ENCODE measurements at places on chromosomes 2 and 18. TPM values are rescaled to one million over a fixed set of nuclear protein-coding genes. Genes with fewer than 3 reads are reported as not detected.

DNA sequence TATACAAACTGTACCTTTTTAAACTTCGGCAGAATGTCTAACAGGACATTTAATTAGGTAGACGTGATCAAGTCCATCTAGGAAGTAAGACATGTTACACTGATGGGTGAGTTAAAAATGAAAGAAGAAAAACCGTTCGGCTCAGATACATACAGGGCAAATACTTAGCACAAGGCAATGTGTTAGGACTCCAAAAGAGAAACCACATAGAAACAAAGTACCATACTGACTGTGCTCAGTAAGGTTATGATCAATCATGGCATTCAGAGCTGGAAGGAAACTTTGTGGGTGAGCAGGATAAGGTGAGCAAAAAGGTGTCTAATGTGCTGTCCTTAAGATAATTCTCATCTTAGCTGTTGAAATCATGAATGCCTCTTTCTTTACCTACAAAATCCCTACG lies 211.9 kb downstream of the STK39 start:
- DNase-seq = no peak

EMILIN1 gene
- total RNA-seq = 31.2 TPM

DNA sequence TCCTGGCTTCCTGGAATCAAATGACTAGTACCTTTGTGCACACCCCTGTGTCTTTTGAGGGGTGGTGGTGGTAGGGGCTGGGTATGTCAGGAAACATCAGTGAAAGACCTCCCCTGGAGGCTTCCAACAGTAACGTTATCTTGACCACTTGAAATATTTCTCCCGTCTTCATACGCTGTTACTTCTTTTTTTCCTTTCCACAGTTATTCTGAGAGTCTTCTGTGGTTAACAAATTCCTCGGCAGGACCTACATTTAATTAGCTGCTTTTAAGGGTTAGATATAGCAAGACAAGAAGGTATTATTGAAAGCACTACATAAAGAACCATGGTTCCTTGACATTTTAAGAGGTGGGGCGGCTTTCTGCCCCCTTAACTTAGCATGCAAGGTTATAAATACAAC lies 34.6 kb downstream of the UGP2 start:
- no peak for DNase-seq

SRD5A2 gene
- not detected for total RNA-seq

RAD51AP2 gene
- not detected for total RNA-seq

- DNase-seq = no peak
These were observed 11.2 kb downstream of the PMAIP1 start for GRCh38 chr18:59910967-59911366.

DNA sequence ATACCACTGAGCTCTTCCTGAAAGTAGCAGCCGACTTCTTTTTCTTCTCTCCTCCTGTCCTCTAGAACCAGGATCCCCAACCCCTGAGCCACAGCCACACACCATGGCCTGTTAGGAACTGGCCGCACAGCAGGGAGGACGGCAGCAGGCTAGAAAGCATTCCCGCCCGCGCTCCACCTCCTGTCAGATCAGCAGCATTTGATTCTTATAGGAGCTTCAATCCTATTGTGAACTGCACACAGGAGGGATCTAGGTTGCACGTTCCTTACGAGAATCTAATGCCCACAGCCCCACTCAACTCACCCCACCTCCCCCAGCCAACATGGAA lies 179.1 kb upstream of the SH3BP4 start:
- no peak for DNase-seq

SH3RF3 gene
- total RNA-seq = 0.54 TPM

DNA sequence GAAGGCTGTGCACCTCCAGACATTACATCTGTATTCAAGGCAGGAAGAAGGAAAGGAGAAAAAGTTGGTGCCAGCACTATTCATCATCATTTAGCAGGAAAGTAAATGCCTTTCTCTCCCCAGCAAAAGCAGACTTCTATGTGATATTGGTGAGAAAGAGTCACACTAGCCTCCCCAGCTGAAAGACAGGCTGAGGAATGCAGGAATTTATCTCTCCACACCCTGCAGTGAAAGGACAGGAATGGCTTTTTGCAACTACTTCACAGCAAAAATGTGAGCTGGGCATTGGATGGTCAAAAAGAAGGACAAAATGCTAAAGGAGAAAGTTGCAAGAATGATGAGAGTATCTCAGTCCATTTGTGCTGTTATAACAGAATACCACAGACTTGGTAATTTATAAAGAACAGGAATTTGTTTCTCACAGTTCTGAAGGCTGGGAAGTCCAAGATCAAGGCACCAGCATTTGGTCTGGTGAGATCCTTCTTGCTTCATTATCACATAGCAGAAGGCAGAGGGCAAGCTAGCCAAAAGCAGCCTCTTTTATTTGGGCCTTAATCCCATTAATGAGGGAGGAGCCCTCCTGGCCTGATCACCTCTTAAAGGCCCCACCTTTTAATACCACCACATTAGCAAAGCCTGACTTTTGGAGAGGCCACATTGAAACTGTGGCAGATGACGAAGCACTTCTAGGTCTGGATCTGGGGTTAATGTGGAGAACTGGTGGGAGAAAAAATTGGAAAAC lies 388.1 kb upstream of the SLC14A2 start:
- DNase-seq = no peak

AKAIN1 gene
- total RNA-seq = not detected

DNA sequence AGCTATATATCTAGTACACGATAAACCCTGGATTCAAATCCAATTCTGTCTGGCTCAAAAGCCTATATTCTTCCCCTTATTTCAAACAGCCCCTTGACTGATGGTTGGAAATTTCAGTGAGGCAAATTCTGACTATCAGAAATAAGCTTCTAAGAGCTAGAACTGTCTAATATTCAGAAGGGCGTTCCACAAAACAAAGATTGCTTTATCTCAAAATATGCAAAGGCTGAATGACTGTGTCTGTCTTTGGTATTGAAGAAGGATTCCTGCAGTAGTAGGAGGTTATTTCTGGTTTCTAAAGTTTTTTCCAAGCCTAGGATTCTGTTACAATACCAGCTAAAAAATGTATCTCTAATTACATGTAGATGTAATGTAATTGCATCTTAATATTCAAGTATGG lies 31.1 kb downstream of the DRC1 start:
- DNase-seq = no peak

GRCh38 chr2:205759257-205759656 lies 77.0 kb downstream of the NRP2 start:
- DNase-seq = no peak

DNA sequence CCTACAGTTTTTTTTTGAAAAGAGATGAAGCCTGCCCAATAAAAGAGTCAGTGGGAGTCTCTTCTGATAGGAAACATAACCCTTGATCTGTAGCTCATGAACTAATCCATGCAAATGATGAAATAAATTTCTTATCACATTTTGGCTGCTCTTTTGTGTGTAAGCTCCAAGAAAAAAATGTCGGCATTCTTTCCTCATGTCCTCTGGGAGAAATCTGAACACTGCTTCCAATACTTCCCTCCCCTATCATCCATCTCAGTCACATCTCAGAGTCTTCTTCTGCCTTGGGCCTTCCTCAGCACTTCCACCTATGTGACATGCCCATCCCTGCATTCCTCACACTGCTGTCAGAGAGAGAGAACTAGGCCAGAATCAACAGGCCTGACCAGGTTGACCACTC lies 395.7 kb upstream of the ST6GAL2 start:
- no peak for DNase-seq

GRCh38 chr2:20488782-20489181 lies 41.9 kb downstream of the RHOB start:
- no peak for DNase-seq

SLC14A1 gene
- 3.8 TPM for total RNA-seq

DNA sequence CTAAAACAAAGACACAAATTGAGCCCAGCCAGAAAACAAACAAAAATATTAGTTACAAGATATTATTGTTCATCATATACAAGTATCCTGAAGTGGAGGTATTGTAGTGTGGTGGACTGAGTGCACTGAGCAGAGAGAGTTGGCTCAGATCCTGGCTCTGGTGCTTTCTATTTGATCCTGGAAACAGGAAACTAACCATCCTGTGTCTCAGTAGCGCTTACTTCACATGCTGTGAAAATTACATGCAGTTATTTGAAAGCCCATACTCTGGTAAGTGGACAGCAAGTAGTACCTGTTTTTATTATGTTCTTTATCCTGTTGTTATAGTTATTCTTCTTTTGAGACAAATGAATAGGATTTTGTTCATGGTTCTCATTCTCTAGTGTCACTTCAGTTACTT lies 84.3 kb upstream of the CRIM1 start:
- no peak for DNase-seq

RFX8 gene
- 0.81 TPM for total RNA-seq

GRCh38 chr2:108889907-108890306 lies 99.1 kb downstream of the EDAR start:
- DNase-seq = no peak

RNF152 gene
- total RNA-seq = 0.27 TPM

RTP5 gene
- total RNA-seq = 1.1 TPM

DNA sequence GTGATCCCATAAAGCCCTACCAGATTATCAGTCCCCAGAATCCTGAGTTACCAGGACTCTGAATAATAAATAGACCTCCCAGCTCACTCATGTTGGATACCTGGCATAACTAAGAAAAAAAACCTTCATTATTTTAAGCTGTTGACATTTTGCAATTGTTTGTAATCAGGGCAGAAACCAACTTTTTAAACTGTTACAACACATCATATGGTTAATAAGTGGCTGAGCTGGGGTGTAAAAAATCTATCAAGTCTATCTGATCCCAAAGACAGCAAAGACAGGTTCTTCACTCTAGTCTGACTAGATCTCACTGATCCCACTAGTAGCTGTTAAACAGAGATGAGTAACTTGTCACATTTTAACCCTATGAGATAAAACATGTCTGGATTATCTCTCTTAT lies 370.3 kb downstream of the RIT2 start:
- DNase-seq = no peak

GRCh38 chr18:59990121-59990823 lies 90.5 kb downstream of the PMAIP1 start:
- DNase-seq = peak; percentile 84

GRCh38 chr2:66443979-66444861 lies 9.3 kb downstream of the MEIS1 start:
- DNase-seq = no peak

- DNase-seq = no peak
These were observed 180.8 kb upstream of the MGAT5 start for GRCh38 chr2:134073023-134073422.

GRCh38 chr2:112727276-112728028 lies 6.6 kb downstream of the NT5DC4 start:
- no peak for DNase-seq

All from hematopoietic multipotent progenitor cell (in vitro differentiated cells).